ENCODE measurements at places on chromosomes 1 and 21.

DNA sequence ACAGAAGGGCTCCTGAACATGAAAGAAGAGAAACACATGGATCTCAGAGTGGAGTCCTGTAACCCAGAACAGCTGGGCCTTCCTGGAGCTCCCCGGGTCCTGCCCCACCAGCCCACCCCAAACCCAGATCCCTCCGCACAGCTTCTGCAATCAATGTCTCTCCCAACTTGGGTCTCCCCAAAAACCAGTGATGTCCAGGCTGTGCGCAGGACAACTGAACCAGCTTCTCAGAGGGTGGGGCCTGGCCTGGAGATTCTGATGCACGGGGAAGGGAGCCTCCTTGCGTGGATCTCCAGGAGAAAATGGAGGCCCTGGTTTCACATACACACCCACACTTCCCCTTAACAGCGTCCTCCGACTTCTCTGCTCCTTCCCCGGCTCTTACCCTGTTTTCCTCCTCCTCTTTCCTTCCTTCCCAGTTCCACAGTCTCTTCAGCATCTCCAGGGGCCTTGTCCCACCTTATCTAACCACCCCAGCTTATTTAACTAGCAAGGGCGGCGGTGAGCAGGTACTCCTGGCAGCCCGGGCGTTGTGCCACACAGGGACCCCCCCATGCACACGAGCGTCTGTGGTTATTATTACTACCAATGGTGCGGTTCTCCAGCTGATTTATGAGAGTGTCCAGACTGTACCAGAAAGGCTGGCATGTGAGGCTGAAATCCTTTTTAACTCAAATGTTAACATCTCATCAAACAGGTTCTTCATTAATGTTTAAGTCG is 11.2 kb upstream of the MX2 start:
- DNase-seq = no peak

DNA sequence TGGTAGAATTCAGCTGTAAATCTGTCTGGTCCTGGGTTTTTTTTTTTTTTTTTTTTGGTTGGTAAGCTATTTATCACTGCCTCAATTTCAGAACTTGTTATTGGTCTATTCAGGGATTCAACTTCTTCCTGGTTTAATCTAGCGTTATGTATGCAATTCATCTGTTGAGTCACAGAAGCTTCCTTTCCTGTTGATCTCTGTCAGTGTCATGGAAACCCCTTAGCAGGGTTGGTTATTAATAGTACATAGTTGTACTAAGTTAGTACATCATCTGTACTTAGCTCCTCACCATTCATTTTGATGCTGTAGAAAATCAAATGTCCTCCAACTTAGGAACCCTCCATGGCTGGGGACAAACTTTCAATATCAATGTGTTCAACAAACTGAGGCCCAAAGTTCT is 51.0 kb upstream of the BARHL2 start:
- DNase-seq = no peak

- peak; percentile 50 for DNase-seq
Observed at GRCh38 chr1:214566158-214567104, 15.0 kb upstream of the PTPN14 start.

DNA sequence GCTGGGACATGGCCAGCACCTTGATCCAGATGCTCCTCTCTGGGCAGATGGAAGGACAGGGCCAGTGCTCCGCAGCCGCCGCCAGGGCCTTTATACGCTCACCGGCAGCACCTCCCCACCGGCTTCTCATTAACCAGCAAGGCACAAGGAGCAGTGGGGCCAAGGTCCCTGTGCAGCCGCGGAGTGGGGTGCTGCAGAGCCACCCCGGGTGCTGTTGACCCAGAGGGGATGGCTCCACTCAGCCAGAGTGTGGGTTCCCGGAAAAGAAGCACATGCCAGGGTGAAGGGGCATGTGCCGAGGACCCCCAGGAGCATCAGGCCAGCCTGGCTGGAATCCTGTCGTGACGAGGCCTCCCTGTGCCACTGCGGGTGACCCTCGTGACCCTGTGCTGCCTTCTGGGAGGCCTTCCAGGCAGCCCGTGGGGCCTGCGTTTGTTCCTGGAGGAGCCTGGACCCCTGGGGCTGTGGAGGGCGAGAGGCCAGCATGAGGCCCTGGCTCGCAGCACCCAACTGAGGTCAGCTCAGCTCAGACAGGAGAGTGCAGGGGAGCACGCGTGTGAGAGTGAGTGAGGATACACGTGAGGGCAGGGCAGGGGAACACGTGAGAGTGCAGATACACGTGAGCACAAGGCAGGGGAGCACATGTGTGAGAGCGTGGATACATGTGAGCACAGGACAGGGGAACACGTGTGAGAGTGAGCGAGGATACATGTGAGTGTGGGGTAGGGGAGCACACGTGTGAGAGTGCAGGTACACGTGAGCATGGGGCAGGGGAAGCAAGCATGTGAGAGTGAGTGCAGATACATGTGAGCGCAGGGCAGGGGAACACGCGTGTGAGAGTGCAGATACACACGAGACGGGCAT is at the start of gene FTCD:
Gene FTCD, minus strand, starts transcription at position 66 of the 864 bp plus-strand sequence. Its CDS starts 56 bp downstream, at position 10.
- no peak for DNase-seq

GRCh38 chr1:166813508-166814223 is 25.6 kb upstream of the POGK start:
- DNase-seq = no peak

Measured in cardiac fibroblast (primary cell).